ENCODE measurements at places on chromosomes 13 and 19. TPM values are rescaled to one million over a fixed set of nuclear protein-coding genes. Genes with fewer than 3 reads are reported as not detected.

RDH8 gene
- total RNA-seq, result not detected

DNA sequence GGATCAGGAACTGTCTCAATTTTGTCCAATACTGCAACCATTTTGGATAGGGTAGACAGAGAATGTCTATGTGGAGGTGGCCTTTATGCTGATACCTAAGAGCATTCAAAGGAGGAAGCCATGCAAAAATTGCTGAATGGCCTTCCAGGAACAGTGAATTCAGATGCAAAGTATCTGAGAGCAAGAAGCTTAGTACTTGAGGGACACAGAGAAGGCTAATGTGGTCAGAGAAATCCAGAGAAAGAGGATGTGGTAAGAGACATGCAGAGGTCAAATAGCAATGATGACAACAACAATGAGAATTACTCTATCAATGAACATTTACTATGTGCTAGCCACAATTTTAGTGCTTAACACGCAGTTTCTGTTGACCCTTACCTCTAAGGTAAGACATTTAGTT is 785.6 kb upstream of the KLHL1 start:
- H3K4me1 ChIP-seq, result no peaks in the 10 kb centered on the region
- no peak overlapping the region for H3K27ac ChIP-seq
- H3K27me3 ChIP-seq, result no peaks in the 10 kb centered on the region
- H3K4me3 ChIP-seq, result no peak overlapping the region

GRCh38 chr13:49838989-49839388 is 46.5 kb upstream of the KPNA3 start:
- H3K27ac ChIP-seq, result no peak overlapping the region
- H3K36me3 ChIP-seq, result no peaks in the 10 kb centered on the region
- peaks cover 3% of the 10 kb centered on the region for H3K4me1 ChIP-seq
- no peak overlapping the region for H3K4me3 ChIP-seq
- H3K27me3 ChIP-seq, result no peaks in the 10 kb centered on the region

CRX gene
- not detected for total RNA-seq

PLK5 gene
- total RNA-seq, result not detected

ATP5F1D gene
- 409 TPM for total RNA-seq

HSPB6 gene
- total RNA-seq, result 0.40 TPM

DNA sequence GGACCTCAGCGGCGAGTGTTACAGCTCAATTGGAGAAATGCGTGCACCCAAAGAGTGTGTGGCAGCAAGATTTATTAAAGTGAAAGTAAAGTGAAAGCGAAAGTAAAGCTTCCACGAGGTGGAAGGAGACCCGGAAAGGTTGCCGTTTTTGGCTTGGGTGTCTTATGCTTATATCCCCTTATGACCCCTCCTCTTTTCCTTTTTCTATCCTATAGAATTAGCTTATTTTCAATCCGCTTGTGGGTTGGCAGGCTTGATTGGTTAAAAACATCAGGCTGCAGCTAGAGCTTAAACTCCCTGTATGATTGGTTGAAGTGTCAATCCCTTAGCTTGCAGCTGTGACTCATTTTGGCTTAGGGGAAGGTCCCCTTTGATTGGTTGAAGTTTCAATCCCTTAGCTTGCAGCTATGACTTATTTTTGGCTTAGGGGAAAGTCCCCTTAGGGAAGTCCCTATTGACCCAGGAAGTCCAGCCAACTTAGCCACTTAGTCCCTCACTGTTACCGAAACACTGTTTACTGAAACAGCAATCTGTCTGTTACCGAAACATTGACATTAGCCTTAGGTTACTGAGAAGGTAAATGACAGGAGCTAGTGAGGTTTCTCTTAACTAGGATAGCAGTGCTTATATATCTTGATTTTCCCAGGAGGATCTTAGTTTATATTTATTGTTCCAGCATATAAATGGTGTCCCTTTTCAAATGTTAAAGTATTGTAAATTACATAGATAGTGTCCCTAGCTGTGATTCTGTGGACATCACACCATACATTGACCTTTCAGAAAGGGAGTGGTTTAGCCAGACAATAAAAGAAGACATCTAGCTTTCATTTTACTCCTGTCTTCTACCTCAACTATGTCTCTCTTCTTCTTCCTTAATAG is 575.8 kb downstream of the DACH1 start:
- DNase-seq, result peak; percentile 2
- H3K36me3 ChIP-seq, result no peaks in the 10 kb centered on the region
- H3K4me3 ChIP-seq, result peak overlapping the region; percentile 21
- H3K4me1 ChIP-seq, result no peaks in the 10 kb centered on the region
- H3K27ac ChIP-seq, result no peak overlapping the region

DNA sequence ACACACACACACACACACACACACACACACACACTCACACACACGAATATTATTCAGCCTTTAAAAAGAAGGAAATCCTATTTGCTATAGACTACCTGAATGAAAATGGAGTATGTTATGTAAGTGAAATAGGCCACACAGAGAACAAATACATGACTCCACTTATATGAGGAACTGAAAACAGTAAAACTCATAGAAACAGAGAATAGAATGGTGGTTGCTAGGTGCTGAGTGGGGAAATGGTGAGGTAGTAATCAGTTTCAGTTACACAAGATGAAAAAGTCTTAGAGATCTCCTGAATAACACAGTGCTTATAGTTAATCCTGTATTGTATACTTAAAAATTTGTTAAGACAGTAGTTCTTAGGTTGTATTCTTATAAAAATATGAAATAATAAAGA is 8.2 kb downstream of the ZNF677 start:
- H3K27me3 ChIP-seq, result no peaks in the 10 kb centered on the region
- H3K27ac ChIP-seq, result no peak overlapping the region
- no peak for DNase-seq

Measured in K562 (cell line).